ENCODE measurements at places on chromosomes 3 and 15.

DNA sequence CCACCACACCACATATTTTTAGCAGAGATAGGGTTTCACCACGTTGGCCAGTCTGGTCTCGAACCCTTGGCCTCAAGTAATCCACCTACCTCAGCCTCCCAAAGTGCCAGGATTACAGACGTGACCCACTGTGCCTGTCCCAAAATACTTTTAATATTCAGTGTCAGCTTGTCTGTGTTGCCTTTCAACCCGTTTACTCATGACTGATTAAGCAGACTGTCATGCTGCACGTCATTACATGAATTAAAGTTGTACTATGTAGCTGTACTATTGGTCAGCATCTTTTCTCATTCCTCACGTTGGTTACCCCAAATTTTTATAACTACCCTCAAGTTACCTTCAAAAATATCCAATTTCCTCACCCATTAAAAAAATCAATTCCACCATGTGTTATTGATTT, 48.7 kb upstream of the GADL1 start:
- DNase-seq = no peak

DNA sequence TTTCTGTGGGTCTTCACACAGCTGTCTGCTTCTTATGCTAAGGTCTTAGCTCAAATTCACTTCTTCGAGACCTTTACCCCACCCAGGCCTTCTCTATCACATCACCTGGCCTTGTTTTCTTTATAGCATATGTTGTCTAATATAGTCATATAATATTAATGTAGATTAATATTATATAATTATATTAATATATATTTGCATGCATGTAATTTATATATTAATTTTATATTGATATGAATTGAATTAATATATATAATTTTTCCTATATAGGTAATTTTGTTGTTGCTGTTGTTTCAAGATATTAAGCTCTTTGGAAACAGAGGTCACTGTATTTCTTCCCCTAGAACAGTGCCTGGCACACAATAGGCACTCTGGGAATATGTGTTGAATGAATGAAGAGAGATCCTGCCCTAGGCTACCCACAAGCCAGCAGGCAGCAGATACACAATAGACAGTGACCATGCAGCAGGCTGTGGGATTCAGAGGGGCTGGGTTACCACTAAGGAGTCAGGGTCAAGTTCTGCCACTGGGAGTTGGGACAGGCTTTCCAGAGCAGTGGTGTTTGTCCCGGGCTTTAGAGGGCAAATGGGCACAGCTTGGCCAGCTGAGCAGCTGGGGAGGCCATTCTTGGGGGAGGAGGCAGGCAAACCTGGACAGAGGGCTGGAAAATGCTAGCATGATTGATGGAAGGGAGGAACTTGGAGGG, 126.3 kb downstream of the DNAJB8 start:
- no peak for DNase-seq

DNA sequence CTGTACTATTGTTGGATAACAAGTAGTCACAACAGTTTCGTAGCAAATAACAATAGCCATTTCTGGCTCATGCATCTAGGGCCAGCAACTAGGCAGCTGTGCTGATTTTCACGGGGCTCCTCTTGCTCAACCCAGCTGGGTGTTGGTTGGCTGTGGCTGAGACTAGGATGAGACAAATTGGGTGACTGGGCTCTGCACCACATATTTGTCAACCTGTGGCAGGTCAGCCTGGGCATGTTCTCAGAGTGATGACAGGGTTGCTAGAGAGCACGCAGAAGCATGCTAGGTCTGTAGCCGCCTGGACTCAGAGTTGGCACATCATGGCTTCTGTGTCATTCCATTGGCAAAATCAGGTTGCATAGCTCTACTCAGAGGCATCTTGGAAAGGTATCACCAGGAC, 175.9 kb downstream of the OTOL1 start:
- DNase-seq = no peak

GRCh38 chr3:114642951-114643741, 349.3 kb downstream of the TIGIT start:
- no peak for DNase-seq

DNA sequence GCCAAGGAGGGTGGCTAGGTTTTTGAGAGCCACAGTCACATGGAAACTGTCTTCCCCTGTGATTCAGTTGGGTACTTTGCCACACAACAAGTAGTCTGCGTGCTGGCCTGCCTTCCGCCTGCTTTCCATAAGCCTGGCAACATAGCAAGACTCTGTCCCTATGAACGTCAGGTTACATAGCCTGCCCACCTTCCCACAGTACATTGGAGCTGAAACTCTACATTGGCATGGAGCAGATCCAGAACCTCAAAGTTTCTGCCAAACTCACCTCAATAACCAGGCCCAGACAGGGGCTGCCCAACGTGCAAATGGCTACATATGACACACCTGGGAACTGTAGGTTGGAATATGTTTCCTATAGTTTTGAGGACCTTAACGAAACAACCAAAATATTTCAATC, 140.6 kb upstream of the PRICKLE2 start:
- no peak for DNase-seq

- DNase-seq = peak; percentile 64
These were observed 19.1 kb downstream of the DNAJB8 start for GRCh38 chr3:128447561-128448013.

- DNase-seq = no peak
These were observed 298.3 kb downstream of the SHQ1 start for GRCh38 chr3:72549761-72550581.

DNA sequence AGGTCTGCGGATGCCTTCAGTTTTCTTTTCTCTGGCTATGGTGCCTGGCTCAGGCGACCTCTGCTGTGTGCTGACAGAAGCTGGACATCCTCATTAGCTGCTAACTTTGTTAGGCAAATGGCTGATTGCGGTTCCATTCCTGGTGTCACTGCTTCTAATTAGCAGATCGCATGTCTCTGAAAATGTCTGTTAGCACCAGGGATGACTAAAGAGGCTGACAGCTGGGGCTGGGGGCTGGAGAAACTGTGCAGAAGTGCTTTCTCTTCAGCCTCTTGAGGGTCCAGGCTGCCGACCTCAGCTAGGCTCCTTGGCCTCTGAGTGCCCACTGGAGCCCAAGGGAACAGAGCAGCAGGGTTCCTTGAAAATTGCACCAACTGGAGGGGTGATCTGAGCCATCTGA, 39.3 kb downstream of the CHCHD6 start:
- DNase-seq = no peak

DNA sequence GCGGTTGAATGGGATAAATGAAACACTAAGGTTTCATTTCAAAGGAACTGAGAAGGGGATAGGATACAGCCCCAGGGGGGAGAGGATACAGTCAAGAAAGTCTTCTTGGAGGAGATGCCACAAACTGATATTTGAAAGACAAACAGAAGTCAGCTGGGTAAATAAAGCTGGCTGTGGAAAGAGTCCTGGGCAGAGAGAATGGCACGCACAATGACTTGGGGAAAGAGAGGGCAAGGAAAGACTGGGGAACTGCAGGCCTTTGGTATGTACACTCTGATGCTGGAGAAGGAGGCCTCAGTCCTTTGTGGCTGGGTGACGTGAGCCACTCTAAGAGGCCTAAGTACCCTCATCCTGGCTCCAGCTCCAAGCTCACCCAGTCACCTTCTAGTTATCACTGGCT, 45.2 kb upstream of the LMCD1 start:
- no peak for DNase-seq

DNA sequence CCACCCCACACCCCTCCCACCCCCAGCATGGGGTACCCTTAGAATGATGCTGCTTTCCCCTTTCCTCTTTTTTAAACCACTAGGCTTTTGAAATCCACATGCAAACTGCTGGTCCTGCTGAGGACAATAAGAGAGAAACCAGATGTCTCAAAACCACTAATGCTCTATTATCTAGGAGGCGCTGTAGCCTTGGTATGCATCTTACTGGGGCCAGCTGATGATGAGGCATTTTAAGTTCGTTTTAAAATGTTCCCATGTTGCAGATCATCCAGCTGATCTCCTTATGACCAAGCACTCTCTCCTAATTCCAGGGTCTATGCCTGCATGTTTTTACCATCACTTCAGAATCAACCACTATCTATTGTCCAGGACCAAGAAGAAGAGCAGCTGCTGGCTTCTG, 1.3 kb downstream of the NME9 start:
- DNase-seq = no peak

- DNase-seq = no peak
These were observed 31.5 kb downstream of the SRGAP3 start for GRCh38 chr3:9217784-9218513.

DNA sequence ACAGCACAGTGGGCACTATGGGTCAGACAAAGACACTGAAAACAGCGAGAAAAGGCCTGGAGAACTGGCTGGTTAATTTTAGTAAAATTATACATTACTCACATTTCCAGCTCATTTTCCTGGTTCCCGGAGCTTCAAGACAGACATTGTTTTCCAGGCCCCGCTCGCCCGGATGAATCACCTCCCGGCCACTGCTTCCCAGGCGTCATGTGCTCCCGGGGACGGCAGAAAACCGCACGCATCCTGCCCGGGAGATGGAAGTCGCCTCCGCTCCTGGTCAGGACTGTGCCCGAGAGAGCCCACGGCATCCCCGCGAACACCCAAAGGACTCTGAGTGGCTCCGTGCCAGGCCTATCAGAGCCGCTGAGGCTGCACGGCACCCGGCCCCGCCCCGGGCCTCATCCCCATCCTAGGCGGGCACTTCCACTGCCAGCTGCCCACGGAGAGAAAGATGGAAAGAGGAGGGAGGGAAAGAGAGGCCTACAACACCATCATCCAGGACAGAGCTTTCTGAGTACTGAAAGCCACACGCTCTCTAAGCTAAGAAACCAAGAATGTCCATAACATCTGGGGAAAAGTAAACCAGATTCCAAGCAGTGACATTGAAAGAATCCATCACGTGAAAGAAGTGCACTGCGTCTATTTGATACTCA, 75.1 kb downstream of the VGLL4 start:
- no peak for DNase-seq

- DNase-seq = no peak
These were observed 6.1 kb downstream of the DNASE1L3 start for GRCh38 chr3:58204720-58205119.

DNA sequence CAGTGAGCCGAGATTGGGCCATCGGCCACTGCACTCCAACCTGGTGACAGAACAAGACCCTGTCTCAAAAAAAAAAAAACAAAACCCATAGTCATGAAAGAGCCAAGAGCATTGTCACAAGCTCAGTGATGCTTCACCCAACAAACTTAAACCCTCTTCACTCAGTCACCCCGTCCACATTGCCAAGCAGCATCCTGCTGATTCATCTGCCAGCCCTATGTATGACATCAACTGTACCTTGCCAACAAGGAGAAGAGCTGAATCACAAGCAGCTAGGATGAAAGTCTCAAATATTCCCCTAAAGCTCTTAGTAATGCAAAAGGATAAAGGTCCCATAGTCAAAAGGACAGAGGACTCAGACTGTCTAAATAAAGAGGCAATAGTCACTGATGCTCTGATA, 90.0 kb downstream of the ANO10 start:
- peak; percentile 6 for DNase-seq

GRCh38 chr15:78768531-78769408, 42.5 kb downstream of the ADAMTS7 start:
- no peak for DNase-seq

DNA sequence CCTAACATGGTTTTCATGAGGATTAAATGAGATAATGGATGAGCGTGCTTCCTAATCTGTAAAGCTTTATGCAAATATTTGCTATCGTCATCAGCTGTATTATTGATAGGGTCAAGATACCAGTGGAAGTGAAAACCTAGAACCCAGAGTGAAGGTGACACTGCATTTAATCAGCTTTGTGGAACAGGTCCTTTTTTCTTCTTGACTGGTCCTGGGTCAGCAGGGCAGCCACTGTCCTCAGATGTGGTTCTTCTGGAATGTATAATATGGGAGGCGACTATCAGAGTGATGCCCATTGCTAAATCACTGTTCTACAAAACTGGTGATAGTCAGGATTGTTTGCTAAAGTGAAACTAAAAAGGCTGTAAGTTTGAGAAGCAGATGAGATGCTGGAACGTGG, 41.4 kb downstream of the SORD start:
- no peak for DNase-seq

DNA sequence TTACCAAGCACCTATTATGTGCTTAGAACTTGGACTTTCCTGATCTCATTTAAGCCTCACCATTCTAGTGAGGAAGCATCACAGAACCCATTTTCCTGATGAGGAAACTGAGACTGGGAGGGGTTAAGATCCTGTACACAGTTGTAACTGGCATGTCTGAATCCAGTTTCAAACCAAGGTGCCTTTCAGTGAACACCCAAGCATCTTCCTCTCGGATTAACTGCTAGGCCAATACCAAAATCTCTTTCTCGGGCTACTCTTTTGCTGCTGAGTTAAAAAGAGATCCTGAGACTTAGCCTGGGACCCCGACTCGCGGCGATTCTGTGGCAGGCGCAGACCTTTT, 578 bp upstream of the CEMIP start:
- no peak for DNase-seq

GRCh38 chr3:175989161-175989560, 1130.0 kb downstream of the NAALADL2 start:
- no peak for DNase-seq

GRCh38 chr15:49751751-49752150, 130.9 kb downstream of the DTWD1 start:
- no peak for DNase-seq

- no peak for DNase-seq
These were observed 64.8 kb upstream of the ABHD2 start for GRCh38 chr15:89023311-89023961.

DNA sequence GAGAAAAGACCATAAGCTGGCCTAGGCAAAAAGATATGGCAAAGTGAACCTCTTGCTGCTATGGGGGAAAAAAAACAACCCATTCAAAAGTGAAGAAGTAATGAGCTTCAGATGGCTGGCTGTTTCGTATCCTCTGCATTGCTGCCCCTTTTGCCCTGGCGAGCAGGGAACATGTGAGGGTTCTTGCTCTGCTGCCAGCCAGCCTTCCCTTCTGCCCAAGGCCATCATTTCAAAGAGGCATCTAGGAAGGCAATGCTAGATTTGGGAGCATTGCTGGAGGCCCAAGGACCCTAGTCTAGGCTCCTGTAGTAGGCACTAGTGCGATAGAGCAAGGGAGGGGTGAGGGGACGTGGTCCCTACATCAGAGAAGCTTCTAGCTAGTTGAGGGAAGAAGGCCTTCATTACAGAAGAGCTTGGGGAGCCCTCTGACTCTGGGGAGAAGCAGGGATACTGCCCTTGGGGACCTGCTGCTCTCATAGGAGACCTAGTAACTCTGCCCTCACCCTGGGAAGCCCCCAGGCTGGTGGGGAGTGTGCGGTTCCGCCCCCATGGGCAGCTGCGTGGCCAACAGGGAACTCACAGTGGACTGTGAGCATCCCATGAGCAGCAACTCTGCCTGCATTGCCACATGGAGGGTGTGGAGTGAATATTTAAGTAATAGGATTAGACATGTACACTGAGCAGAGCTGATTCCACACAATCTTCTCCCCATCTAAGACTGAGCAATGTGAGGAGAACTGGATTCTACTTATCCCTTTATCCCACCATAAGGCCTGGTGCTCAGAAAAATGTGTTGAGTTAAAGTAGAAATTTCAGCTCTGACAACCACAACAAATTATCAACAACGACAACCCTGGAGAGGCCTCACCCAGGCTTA, 21.3 kb downstream of the ITGA11 start:
- no peak for DNase-seq

GRCh38 chr15:93073465-93073952, 15.5 kb downstream of the RGMA start:
- DNase-seq = no peak

GRCh38 chr3:134143828-134144401, 106.7 kb downstream of the RYK start:
- no peak for DNase-seq
